Endothelial cell of umbilical vein (primary cell): ENCODE measurements at places on chromosomes 12 and 14. TPM values are rescaled to one million over a fixed set of nuclear protein-coding genes. Genes with fewer than 3 reads are reported as not detected.

DNA sequence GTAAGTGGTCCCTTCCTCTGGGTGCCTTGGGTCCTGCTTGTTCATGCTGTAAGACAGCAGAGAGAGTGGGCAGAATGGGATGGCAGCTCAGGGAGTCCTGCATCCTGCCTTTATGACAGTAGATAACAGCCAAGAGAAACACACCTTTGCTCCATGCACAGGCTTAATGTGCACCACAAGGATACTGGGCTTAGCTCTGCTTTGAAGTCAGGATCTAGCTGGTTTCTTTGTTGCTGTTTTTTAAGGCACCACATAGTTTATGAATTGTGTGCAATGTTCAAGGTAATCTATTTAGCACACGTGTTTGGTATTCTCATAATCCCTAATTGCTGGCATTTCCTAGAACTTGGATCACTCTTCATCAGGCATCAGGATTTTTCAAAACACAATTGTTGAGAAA lies 239.5 kb upstream of the DCN start:
- no peak for DNase-seq

DNA sequence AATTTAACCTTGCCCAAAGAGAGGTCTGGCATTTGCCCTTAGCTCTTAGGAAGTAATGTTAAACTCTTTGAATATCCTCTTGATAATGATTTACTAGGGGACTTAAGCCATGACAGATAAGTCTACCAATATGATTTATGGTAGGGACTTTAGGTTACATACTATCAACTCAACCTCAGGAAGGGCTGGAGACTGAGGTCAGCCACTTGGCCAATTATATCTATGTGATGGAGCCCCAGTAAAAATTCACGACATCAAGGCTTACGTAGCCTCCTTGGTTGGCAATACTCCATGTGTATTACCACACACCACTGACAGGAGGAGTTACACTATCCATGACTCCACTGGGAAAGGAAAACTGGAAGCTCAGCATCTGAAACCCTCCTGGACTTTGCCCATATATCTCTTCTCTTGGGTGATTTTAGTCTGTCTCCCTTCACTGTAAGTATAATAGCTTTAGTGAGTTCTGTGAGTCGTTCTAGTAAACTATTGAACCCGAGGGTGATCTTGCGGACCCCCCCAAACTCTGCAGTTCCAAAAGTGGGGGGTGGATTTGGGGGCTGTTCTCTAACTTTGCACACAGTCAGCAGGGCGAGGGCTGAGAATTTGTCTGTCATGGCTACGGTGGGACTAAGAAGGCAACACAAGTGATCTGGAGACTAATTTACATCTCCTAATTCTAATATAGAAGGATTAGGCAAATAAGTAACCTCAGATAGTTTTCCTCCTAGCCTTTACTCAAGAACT lies 62.3 kb downstream of the R3HDM2 start:
- DNase-seq = no peak

- no peak for DNase-seq
Measured at GRCh38 chr12:104182621-104183378, 32.8 kb upstream of the TXNRD1 start.

GRCh38 chr12:43292699-43293098 lies 259.3 kb downstream of the ADAMTS20 start:
- peak; percentile 93 for DNase-seq

Gene PRH2
- total RNA-seq = not detected in 2 replicates

Gene NPFF
- not detected in 2 replicates for total RNA-seq

DNA sequence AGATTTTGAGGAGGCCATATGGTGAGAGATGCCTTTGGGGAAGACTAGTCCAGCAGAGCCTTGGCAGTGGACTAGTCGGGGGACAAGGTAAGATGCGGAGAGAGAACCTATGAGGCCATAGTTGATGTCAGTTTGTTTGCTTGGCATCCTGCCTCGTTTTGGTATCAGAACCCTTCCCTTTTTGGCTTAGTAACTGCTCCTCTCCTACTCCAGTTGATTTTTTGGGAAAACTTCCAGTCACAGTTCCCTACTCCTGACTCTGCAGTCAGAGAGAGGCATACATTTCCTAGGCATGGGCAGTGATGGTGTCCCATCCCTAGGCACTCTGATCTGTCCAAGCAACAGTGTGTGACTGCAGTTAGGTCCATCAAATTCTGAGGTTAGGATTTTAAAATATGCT lies 398.3 kb downstream of the AEBP2 start:
- DNase-seq = no peak

GRCh38 chr12:104057771-104058197 lies 6.5 kb upstream of the HCFC2 start:
- DNase-seq = peak; percentile 53

GRCh38 chr12:67286257-67286656 lies 17.1 kb downstream of the CAND1 start:
- DNase-seq = no peak

Gene NOXRED1
- 0.33 and 0.48 TPM in 2 replicates for total RNA-seq

DNA sequence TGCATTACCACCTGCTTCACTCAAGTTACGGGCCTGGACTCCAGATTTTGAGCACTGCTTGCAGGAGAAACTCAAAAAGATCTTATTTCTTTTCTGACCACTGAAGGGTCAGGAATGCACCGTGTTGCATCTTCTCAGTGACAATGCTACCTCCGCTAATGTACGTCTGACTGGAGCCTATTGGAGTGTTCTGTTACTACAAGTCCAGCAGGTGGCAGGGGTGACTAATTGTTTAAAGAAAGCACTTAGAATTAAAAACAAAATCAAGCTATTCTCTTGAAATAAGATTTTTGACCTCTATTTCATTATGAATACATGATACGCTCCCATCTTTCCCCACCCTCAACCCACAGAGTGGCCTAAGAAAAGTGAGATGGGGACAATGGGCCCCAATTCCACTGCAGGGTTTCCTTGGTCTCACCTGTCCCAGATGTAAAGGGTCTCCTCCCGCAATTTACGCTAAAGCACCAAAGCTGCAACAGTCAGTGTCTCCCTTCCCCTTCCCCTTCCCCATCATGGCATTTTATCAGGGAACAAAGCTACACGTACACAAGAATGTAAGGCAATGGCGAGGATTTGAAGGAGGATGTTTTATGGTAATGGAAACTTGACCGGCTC lies 2.2 kb downstream of the TBPL2 start:
- DNase-seq = peak; percentile 58

DNA sequence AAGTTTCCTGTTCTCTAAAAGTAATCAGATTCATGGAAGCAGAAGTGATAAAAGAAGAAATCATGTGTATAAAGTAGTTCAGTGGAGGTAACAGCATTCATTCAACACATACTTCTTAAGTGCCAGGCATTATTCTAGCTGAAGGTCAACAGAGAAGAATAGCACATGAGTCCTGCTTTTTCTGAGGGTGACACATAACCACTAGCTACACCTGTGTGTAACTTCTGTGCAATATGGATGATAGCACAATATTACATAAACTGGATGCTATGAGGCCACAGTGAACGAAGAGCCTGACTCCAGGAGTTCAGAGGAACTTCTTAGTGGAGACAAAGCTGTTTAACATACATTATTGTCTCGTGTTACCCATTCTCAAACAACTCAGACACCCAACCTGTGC lies 114.3 kb upstream of the PCED1B start:
- DNase-seq = no peak

- DNase-seq = no peak
Measured at GRCh38 chr12:49641748-49642369, 18.5 kb downstream of the PRPF40B start.

DNA sequence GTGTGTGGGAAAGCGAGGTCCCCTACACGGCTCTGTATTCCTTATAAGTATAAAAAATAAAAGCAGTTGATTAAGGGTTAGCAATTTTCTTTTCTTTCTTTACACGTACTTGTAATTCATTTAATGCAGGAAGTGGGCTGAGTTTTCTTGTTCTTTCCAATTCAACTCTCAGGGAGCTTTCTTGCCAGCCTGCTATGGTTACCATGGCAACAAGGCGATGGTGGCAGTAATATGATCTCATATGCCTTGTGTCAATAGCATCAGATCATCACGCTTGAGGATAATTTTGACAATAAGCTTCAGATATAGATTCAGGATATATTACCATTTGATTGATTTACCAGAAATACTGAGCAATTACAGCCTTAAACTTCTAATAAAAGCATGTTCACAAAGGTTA lies 466.5 kb downstream of the APAF1 start:
- DNase-seq = no peak

- no peak for DNase-seq
Measured at GRCh38 chr12:73106896-73107295, 834.7 kb downstream of the TRHDE start.

GRCh38 chr12:95838125-95838524 lies 20.6 kb upstream of the SNRPF start:
- DNase-seq = peak; percentile 8

DNA sequence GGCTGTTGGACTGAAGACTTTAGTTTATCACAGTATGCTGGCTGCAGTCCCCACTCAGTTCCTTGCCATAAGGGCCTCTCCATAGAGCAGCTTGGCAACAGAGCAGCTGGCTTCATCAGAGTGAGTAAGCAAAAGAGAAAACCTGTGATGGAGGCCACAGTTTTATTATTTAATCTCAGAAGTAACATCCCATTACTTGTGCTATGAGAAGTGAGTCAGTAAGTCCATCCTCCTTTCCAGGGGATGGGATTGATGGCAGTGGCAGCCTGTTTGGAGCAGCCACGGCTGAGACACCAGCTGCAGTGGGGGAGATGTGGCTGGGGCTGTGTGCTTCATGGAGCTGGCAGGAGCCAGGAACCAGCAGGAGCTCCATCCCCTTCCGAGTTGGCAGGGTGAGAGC lies 138.5 kb upstream of the SRRM4 start:
- no peak for DNase-seq

Gene RNASE1
- total RNA-seq = 182 and 216 TPM in 2 replicates

Gene DCN
- total RNA-seq = 0.42 TPM in 1 of 2 replicates, not detected in the other

Gene GNG2
- not detected in 2 replicates for total RNA-seq

Gene TESPA1
- total RNA-seq = not detected in 2 replicates
